PC-3 (cell line): ENCODE measurements at places on chromosomes 4 and X. TPM values are rescaled to one million over a fixed set of nuclear protein-coding genes. Genes with fewer than 3 reads are reported as not detected.
A peak's percentile ranks its signal among the peaks of the same experiment; 100 is the strongest.

The MAGEE2 gene
- total RNA-seq = not detected in 2 replicates

DNA sequence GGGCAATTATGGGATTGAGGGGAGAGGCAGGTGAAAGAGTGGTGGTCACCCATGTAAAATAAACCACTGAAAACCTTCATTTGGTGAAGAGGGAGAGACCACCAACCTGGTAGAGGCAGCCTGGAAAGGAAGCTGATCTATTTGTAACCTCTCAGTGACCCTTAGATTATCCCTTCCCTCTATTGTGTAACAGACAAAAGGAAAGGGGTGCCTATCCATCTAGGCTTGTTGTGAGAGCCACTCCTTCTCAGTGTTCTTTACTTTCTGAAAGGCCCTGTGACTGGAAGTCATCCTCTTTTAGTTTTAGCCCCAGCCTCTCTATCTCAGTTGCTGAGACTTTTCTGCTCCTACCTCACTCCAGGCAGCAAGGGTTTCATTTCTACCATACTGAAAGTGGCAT is 142.4 kb downstream of the TMEM164 start:
- DNase-seq = no peak
- H3K27me3 ChIP-seq = no peaks in the 10 kb centered on the region
- H3K4me1 ChIP-seq = no peaks in the 10 kb centered on the region
- no peak overlapping the region for H3K4me3 ChIP-seq
- H3K36me3 ChIP-seq = no peaks in the 10 kb centered on the region

The BST1 gene
- 0.69 and 0.86 TPM in 2 replicates for total RNA-seq

- no peak overlapping the region for H3K4me3 ChIP-seq
- no peaks in the 10 kb centered on the region for H3K27me3 ChIP-seq
- 0 out of 2 replicates have a peak, but pooled peaks cover 3% of the 10 kb centered on the region for H3K4me1 ChIP-seq
- no peak for DNase-seq
Observed at GRCh38 chrX:142156567-142156966, 48.5 kb downstream of the MAGEC2 start.

DNA sequence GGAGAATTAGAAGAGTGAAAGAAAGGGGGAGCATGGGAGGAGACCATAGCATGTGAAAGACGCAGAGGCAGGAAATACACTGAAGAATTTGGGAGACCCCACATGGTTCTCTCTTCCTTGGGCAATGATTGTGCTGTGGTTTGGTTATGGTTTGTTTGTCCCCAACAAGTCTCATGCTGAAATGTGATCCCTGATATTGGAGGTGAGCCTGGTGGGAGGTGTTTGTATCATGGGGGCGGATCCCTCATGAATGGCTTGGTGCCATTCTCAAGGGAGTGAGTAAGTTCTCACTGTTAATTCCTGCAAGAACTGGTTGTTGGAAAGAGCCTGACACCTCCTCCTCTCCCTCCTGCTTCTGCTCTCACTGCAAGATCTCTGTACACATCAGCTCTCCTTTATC is 78.6 kb upstream of the RAI2 start:
- H3K27me3 ChIP-seq = no peaks in the 10 kb centered on the region
- no peak overlapping the region for H3K4me3 ChIP-seq
- no peak overlapping the region for H3K27ac ChIP-seq
- DNase-seq = peak; percentile 39

The PPP1R3F gene
- 11.8 and 17.8 TPM in 2 replicates for total RNA-seq

GRCh38 chr4:144499777-144500176 is 146.2 kb upstream of the HHIP start:
- H3K4me1 ChIP-seq = no peaks in the 10 kb centered on the region
- peaks cover 12% of the 10 kb centered on the region; the same call in 1 of the 2 replicates for H3K27me3 ChIP-seq
- no peak overlapping the region for H3K27ac ChIP-seq
- no peak overlapping the region for H3K4me3 ChIP-seq

DNA sequence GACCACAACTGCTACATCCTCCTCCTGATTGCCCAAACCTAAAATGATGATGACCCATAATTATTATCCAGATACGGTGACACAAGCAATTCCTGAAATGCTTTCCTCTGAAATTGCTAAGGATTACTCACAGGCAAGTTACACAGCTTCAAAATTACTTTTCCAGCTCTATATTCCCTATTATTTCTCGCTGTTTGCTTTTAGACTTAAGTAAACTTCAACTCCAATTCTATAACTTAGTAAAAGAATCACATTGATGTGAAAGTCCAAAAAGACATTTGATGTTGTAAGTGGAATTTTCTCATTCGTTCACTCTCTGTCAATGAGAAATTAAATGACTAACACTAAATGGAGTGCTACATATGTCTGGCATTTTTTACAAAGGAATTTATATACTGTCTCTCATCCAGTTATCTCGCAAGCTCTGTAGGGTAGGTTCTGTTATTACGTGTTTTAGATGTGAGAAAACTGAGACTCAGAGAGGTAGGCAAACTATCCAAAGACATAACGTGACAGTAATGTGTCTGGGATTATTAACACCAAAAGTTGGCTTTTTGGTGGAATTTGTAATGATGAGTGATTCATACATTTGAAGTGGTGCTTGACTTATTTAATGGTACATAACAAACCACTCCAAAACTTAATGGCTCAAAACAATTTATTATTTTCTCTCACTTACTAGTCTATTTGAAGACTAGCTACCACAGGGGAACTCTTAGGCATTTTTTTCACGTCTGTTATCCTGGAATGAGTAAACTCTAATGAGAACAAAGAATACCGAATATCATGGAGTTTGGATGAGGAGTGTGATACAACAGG is 31.5 kb downstream of the PALLD start:
- H3K27me3 ChIP-seq = no peaks in the 10 kb centered on the region
- peak overlapping the region; percentile 16; the same call in 1 of the 2 replicates for H3K27ac ChIP-seq
- DNase-seq = peak; percentile 58
- peaks cover 22% of the 10 kb centered on the region for H3K4me1 ChIP-seq
- no peak overlapping the region for H3K4me3 ChIP-seq

The ETDA gene
- not detected in 2 replicates for total RNA-seq

DNA sequence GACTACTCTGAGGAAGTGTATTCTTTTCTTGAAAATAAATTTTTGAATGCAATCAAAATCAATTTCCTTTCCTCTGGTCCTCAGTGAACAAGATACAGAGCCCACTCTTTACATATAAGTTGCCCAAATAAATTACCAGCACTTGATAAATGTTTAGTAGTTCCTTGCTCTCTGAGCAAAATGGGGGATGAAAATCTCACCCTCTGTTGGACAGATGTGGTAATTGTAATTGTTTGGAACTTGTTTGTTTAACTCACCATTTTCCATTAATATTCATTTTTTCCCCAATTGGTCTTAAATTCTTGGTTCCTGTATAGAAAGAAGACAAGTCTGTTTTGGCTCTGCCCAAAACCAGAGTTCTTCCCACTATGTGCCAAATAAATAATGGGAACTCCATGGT is 146.3 kb downstream of the LDB2 start:
- peaks cover 53% of the 10 kb centered on the region for H3K27me3 ChIP-seq
- peak; percentile 16 for DNase-seq
- no peak overlapping the region for H3K27ac ChIP-seq
- no peaks in the 10 kb centered on the region for H3K36me3 ChIP-seq
- no peaks in the 10 kb centered on the region for H3K4me1 ChIP-seq
- H3K4me3 ChIP-seq = no peak overlapping the region

- H3K36me3 ChIP-seq = no peaks in the 10 kb centered on the region
- no peak overlapping the region for H3K27ac ChIP-seq
- H3K27me3 ChIP-seq = 0 out of 2 replicates have a peak, but pooled peaks cover 4% of the 10 kb centered on the region
- H3K4me3 ChIP-seq = no peak overlapping the region
- no peak for DNase-seq
- H3K4me1 ChIP-seq = no peaks in the 10 kb centered on the region
Observed at GRCh38 chr4:3835527-3836405, 69.6 kb downstream of the ADRA2C start.

The MAGEA2B gene
- total RNA-seq = not detected in 2 replicates

DNA sequence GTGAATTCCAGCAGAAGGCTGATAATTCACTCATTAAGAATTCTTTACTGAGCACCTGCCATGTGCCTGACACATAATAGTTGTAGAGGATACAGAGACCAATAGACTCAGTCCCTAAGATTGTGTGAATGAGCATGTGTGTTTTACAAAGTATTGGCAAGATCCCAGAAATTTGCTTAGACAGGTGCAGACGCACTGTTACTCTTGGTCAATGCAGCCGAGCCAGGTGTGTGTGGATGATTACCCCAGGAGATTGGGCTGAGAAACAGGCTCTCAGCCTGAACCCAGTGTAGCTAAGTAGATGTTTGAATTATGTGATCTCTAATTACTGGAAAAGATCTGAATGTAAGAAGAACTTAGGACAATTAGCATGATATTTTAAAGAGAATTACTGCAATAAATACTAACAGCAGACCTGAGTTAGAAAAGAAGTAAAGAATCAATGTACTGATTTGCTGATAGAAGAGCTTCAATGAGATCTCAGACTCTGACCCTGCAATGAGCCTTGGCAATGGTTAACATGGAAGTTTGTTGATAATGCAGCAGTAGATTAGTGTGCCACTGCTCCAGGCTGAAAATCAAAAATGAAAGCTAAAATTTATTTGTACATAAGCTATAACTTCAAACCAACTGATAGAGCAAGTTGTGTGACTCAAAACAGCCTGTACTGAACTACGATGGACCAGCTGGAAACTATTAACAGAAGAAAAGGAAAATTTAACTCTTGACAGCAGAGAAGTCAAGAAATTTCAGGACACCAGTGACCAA is 32.2 kb upstream of the NDST4 start:
- no peaks in the 10 kb centered on the region for H3K27me3 ChIP-seq
- no peaks in the 10 kb centered on the region for H3K4me1 ChIP-seq
- no peaks in the 10 kb centered on the region for H3K36me3 ChIP-seq
- H3K4me3 ChIP-seq = no peak overlapping the region

- no peaks in the 10 kb centered on the region for H3K27me3 ChIP-seq
- no peaks in the 10 kb centered on the region for H3K36me3 ChIP-seq
- H3K27ac ChIP-seq = no peak overlapping the region
- H3K4me1 ChIP-seq = peaks cover 27% of the 10 kb centered on the region
- no peak for DNase-seq
- no peak overlapping the region for H3K4me3 ChIP-seq
Observed at GRCh38 chr4:14165222-14165920, 537.8 kb upstream of the BOD1L1 start.

DNA sequence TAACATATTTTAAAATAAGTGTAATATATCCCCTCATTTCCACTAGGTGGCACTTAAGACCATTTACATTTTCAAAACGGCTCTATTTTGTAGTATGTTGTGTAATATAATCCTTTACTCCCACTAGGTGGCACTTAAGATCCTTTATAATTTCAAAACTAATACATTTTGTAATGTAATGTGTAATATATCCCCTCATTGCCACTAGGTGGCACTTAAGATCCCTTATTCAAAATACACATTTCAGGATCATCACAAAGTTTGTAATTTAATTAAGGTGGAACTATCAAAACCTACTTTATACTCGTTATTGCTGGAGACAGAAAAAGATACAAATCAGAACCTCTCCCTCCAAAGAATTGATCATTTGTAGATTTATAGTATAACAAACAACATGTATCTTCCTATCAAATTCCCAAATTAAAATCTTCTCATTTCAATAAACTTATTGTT is 132.5 kb downstream of the ARHGAP6 start:
- no peak overlapping the region for H3K4me3 ChIP-seq
- H3K36me3 ChIP-seq = no peaks in the 10 kb centered on the region; the same call in 1 of the 2 replicates
- H3K27me3 ChIP-seq = no peaks in the 10 kb centered on the region
- peak; percentile 84 for DNase-seq

The SLC25A6 gene
- total RNA-seq = 169 and 178 TPM in 2 replicates

DNA sequence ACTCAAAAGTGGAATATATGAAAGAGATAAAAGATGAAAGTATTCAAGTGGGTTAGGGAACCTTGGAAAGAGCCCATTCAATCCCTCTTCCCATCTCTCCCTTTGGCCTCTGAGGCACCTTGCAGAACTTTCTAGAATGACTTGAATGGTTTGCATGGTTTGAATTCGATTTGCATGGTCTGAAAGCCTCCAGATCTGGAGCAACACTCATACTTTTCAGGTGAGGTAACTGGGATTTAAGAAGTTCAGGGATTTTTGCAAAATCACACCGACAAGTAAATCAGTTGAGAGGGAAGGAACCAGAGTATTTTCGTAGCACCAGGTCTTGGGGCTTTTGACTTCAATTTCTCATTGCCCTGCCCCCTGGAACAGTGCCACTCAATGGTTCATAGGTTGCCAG is 476.0 kb upstream of the FTHL17 start:
- H3K36me3 ChIP-seq = no peaks in the 10 kb centered on the region
- no peaks in the 10 kb centered on the region for H3K27me3 ChIP-seq
- no peak overlapping the region for H3K4me3 ChIP-seq
- no peak for DNase-seq
- H3K4me1 ChIP-seq = no peaks in the 10 kb centered on the region

DNA sequence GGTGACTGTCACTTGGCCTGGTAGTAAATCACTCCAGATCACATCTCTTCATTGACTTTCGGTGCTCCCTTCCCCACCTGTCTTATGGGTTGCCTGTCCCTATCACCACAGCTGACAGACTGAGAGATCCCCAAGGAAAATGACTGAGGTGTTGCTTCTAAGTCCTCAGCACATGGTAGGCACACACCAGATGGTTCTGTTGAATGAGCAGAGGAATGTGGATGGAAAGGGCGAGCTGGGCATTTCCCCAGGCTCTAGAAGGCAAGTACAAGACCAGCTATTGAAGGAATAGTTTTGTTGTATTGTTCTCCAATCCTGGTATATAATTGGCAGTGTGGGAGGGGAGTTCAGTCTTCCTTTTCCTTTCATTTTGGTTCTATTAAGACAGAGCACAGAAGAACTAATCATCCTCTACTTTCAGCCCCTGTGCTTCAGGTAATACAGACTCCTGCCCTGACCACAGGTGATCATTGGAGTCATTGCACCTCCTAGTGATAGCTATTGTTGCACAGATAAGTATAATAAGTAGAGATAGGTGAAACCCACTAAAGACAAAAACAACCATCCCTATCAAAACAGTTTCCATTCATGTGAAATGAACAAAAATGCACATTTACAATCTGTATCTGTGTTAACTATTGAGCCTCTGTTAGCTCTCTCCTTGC is 158.6 kb downstream of the TRAM1L1 start:
- H3K4me1 ChIP-seq = no peaks in the 10 kb centered on the region
- H3K36me3 ChIP-seq = no peaks in the 10 kb centered on the region
- no peaks in the 10 kb centered on the region for H3K27me3 ChIP-seq
- no peak overlapping the region for H3K27ac ChIP-seq
- no peak for DNase-seq
- H3K4me3 ChIP-seq = no peak overlapping the region

The DTHD1 gene
- not detected in 2 replicates for total RNA-seq

- no peak overlapping the region for H3K27ac ChIP-seq
- no peak for DNase-seq
- H3K4me3 ChIP-seq = no peak overlapping the region
- H3K4me1 ChIP-seq = peaks cover 4% of the 10 kb centered on the region; the same call in 1 of the 2 replicates
- H3K27me3 ChIP-seq = no peaks in the 10 kb centered on the region
Observed at GRCh38 chr4:10587697-10588096, 96.9 kb downstream of the CLNK start.

DNA sequence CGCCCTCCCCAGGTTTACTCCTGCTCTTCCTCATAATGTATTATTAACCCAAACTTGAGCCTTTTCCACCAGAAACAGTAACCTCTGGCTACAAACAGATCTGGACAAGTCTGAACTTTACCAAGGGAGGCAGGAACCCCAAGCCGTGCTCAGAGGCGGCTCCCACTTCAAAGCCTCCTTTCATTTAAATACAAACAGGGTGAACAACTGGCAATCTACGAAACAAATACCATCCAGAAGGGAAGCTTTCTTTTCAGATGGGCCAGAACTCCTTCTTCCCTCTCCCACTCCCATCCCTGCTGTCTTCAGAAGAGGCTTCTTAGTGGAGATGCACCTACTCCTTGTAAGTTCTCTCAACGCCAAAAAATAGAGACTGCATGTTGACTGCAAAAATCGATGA is 2.1 kb upstream of the GPC4 start:
- no peak overlapping the region for H3K4me3 ChIP-seq
- 0 out of 2 replicates have a peak, but pooled peaks cover 3% of the 10 kb centered on the region for H3K4me1 ChIP-seq
- DNase-seq = no peak

The QRFPR gene
- total RNA-seq = not detected in 2 replicates

- no peaks in the 10 kb centered on the region for H3K36me3 ChIP-seq
- DNase-seq = no peak
- H3K4me1 ChIP-seq = no peaks in the 10 kb centered on the region
- H3K4me3 ChIP-seq = no peak overlapping the region
Observed at GRCh38 chr4:110019153-110019552, 106.5 kb downstream of the EGF start.
